ENCODE measurements at places on chromosomes 11 and 22.

DNA sequence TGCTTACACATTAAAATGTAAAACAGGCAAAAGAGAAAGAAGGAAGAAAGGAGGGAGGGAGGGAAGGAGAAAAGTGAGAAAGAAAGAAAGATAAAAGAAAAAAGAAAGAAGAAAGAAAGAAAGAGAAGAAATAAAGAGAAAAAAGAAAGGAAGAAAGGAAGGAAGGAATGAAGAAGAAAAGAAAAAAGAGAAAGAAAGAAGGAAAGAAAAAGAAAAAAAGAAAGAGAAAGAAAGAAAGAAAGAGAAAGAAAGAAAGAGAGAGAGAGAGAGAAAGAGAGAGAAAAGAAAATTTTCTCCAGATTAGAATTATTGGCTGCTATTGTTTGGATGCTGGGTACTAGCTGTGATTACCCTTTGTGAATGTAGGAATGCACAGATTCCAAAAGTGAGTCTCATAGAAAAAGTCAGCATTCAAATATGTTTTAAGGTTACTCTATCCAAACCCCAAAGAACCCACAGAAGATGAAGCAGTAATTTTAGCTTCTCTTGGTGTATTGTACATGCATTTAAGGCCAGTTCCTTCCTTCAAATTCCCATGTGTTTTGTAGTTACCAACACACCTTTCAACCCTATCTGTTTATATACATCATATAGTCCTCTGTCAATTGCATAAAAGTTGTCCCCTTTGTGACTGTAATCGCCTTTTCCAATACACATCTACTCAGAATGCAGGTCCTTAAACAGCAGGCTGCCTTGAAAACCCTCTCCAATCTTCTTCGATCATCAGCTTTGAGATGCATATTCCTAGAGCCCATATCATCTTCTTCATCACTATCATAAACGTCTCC lies 789 bp upstream of the FAM111A start:
- DNase-seq = no peak

DNA sequence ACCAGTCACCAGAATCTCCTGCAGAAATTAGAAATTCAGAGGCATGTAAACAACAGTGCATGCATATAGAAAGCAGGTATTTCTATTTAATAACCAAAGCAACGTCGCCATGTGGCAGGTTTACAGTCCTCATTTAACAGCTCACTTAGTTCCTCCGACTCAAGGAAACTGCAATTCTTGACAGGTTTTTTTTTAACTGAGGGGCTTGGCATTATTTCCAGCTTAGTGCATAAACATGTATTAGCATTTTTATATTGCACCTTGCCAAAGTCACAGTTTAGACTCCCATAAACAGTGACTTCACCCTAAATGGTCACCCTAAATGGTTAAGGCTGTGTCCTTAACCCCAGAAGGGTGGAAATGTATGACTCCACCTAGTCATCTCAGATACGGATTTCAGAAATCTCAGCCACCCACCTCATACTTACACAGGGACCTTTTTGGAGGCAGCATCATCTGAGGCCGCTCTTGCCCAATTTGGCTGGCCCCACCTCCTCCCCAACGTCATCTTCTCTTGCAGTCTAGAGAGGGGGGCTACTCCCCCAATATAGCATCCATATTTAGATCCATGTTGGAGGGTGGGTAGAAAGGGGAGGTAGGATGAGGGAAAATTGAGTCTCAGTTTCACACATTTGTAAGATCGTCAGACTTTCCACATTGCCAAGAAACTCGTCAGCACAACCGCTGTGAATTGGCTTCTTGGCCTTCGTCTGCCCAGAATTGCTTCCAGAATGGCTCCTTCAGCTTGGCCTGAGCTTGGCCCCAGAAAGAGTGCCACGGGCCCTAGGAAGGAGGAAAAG lies 31.8 kb upstream of the SLC35C1 start:
- DNase-seq = no peak

- no peak for DNase-seq
These were observed 23.6 kb downstream of the HIRA start for GRCh38 chr22:19407649-19408606.

DNA sequence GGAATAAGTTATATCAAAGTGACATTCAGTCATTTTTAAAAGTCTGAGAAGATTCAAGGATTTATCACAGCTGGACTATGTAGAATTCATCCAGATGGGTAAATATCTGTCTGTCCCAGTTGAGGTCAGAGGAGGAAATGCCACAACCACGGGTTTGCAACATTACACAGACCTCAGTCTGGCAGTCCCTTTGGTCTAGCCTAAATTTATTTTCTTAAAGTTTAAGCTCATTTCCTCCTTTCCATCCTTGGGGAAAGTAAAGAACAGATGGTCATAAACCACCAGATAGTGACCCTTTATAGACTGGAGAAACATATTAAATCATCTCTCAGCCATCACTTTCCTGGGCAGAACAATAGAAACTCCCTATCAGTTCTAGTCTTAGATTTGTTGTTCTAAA lies 238.4 kb upstream of the DDI1 start:
- no peak for DNase-seq

DNA sequence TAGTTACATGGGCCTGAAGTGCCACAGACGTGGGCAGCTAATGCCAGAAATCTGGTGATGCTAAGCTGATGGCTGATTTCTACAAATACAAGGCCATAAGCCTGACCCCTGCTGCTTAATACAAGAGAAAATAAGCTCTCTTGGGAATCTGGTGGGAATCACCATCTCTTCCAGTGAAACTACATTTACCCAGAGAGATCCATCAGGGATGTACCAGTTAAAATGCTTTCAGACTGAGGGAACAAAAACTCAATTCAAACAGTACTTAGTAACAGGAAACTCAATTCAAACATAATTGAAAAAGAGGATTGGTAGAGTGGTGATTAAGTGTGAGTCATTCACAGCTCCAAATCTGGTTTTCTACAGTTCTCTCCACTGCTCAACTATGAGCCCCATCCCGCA lies 1.7 kb upstream of the CAVIN3 start:
- no peak for DNase-seq
